C1 segment of cervical spinal cord (tissue), 14 donors: ENCODE measurements at places on chromosomes 7 and 10.

DNA sequence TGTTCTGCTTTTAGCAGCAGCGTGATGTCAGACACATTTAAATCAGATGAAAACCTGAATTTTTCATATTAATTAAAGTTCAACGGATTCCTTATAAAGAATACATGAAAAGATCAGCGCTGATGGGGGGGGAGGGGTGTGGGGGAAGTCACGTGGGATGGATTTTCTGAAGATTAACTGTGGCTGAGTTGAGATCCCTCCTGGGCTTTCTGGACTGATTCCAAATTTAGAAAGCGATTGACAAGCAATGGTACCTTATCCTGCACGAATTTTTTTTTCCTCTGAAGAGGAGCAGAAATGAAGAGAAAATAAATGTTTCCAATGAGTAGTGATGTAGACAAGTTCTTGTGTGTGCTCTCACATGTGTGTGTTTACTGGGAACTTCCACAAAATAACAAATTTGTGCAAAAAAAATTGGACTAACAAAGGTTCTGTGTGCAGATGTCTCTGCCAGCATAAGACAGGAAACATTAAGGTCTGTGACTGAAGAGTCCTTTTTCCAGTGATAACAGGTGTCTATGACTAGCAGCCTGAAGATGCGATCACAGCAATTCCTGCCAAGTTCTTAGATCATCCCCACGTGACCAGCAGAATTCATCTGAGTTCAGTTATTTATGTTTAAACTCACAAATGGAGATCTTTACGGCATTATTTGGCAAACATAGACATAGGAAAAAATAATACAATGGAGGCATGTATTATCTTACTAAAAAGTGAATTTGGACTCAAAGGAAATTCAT is 585.2 kb upstream of the CELF2 start:
- no peak for DNase-seq

DNA sequence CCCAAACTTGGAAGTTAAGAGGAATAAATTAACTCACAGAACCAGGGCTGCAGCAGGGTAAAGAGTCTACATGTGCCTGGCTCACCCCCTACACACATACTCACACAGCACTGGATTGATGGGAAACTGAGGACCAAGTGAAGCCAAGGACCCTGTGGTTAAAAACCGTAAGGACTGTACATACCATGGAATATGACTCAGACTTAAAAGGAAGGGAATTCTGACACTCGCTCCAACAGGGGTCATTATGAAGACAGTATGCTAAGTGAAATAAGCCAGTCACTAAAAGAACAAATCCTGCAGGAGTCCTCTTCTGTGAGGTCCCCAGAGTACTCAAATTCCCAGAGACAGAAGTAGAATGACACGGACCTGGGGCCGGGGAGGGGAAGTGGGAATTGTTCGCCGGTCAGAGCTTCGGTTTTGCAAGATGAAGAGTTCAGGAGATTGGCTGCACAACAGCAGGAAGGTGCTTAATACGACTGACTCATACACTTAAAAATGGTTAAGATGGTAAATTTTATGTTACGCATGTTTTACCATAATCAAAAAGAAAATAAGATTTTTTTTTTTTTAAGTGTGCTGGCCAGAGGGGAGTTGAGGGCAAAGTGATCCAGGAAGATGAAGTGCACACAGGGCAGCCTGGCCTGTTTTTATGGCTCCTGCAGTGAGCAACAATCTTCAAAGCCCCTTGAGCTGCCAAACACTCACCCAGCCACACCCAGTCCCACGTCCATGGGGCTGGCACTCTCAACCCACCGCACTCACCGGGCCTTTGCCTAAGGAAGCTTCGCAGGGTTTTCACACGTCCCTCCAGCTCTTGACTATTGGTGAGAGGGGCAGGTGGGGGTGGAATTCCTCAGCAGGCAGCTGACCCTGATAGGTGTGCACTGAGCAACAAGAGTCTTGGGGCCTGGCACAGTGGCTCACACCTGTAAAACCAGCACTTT is 26.4 kb downstream of the DRGX start:
- no peak for DNase-seq

GRCh38 chr7:28871631-28872030 is 86.5 kb downstream of the TRIL start:
- no peak for DNase-seq

GRCh38 chr10:88791924-88792323 is 10.6 kb upstream of the LIPM start:
- DNase-seq, result no peak

DNA sequence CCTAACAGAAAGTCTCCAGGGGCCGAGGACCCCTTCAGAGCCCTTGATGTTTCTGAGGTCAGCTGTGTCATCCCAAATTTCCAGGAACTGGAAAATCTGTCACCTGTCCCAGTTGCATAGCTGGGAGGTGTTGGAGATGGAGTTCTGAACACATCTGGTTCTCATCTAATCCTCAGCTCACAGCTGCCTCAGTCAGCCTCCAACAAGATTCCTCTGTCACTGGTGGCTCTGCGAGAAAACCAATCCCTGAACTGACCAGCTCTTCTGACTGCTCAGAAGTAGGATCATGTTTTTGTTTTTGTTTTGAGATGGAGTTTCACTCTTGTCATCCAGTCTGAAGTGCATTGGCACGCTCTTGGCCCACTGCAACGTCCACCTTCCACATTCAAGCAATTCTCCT is 37.6 kb upstream of the MYL10 start:
- DNase-seq, result no peak

DNA sequence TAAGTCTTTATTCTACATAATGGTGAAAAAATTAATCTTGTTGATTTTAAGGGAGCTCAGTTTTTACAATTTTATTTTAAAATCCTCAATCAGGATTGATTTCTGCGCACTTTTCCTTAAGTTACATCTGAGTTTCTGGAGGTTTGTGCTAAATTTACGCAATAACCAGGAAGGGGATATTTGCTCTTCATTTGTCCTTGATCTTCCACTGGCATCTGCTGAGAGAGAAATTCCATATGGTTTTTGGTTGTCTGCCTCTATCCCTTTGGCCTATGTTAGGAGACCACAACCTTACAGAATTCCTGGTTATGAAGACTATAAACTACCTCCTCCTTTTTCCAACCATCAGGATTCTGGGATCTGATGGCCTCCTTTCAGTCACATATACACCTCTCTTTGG is 20.1 kb upstream of the CDK6 start:
- DNase-seq, result no peak
